CD4-positive, CD25-positive, alpha-beta regulatory T cell (primary cell): ENCODE measurements at places on chromosomes 5 and 9. TPM values are rescaled to one million over a fixed set of nuclear protein-coding genes. Genes with fewer than 3 reads are reported as not detected.

The TSTD2 gene
- total RNA-seq, result 21.5 TPM

The GCNT4 gene
- total RNA-seq, result 16.6 TPM

The HSD17B3 gene
- 1.5 TPM for total RNA-seq

The MTX3 gene
- total RNA-seq, result 18.1 TPM

The HCN1 gene
- not detected for total RNA-seq

The SPINK6 gene
- total RNA-seq, result not detected

The PAX5 gene
- total RNA-seq, result 0.94 TPM

The SEC24A gene
- total RNA-seq, result 21.5 TPM

DNA sequence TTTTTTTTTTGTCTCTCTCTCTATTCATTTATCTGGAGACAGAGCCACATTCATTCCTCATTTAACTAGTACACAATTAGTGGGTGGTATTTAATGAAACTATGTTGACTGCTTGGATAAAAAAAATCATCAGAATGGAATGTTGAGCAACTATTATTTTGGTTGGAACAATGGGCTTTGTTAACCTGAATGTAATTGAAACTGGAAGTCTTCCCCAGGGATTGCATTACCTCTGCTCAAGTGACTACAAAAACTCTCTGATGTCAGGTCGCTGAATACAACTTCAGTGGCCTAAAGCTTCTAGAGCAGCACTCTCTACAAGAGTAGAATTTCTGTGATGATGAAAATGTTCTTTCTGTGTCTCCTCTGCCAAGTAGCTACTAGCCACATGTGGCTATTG lies 295.8 kb downstream of the DEPDC1B start:
- H3K27me3 ChIP-seq, result no peaks in the 10 kb centered on the region
- DNase-seq, result no peak
- no peaks in the 10 kb centered on the region for H3K4me1 ChIP-seq
- no peaks in the 10 kb centered on the region for H3K36me3 ChIP-seq

- no peak overlapping the region for H3K27ac ChIP-seq
- H3K4me1 ChIP-seq, result peaks cover 33% of the 10 kb centered on the region
- DNase-seq, result no peak
- H3K36me3 ChIP-seq, result no peaks in the 10 kb centered on the region
Measured at GRCh38 chr5:1112596-1113331, 901 bp upstream of the SLC12A7 start.

GRCh38 chr5:36667824-36668223 lies 61.4 kb downstream of the SLC1A3 start:
- H3K27ac ChIP-seq, result no peak overlapping the region
- no peaks in the 10 kb centered on the region for H3K36me3 ChIP-seq
- H3K4me3 ChIP-seq, result no peak overlapping the region
- no peaks in the 10 kb centered on the region for H3K4me1 ChIP-seq
- H3K27me3 ChIP-seq, result no peaks in the 10 kb centered on the region

- no peaks in the 10 kb centered on the region for H3K27me3 ChIP-seq
- H3K4me1 ChIP-seq, result peaks cover 20% of the 10 kb centered on the region
- H3K36me3 ChIP-seq, result no peaks in the 10 kb centered on the region
- no peak overlapping the region for H3K27ac ChIP-seq
- DNase-seq, result no peak
Measured at GRCh38 chr9:128706045-128706444, 3.7 kb downstream of the PKN3 start.

DNA sequence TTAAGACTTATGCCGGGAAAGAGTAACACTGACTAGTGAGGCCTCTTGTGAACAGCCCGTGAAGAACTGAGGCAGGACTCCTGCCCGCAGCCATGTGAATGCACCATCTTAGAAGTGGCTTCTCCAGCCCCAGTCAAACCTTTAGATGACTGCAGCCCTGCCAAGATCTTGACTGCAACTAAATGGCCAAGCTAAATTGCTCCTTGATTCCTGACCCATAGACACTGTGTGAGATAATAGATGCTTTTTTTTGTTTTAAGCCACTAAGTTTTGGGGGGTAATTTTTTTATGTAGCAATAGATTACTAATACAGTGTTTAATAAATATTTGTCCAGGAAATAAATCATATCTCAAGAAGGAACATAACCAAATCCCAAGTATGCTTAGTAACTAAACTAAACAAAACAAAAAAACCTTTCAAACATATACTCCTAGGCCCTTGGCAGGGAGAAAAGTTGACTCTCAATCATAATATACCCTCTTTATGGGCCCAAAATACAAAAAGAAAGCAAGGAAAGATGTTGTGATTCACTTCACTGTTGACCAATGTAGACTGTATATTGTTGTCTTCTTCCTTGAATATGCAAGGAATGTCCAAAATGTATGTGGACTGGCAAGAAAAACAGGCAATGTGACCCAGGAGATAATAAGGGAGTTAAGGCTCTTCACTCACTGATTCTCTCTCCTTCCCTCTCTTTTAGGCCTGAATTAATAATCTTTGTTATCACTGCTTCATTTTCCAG lies 79.7 kb upstream of the ZNF366 start:
- peaks cover 2% of the 10 kb centered on the region for H3K27me3 ChIP-seq
- no peak for DNase-seq
- no peaks in the 10 kb centered on the region for H3K4me1 ChIP-seq
- H3K36me3 ChIP-seq, result no peaks in the 10 kb centered on the region

DNA sequence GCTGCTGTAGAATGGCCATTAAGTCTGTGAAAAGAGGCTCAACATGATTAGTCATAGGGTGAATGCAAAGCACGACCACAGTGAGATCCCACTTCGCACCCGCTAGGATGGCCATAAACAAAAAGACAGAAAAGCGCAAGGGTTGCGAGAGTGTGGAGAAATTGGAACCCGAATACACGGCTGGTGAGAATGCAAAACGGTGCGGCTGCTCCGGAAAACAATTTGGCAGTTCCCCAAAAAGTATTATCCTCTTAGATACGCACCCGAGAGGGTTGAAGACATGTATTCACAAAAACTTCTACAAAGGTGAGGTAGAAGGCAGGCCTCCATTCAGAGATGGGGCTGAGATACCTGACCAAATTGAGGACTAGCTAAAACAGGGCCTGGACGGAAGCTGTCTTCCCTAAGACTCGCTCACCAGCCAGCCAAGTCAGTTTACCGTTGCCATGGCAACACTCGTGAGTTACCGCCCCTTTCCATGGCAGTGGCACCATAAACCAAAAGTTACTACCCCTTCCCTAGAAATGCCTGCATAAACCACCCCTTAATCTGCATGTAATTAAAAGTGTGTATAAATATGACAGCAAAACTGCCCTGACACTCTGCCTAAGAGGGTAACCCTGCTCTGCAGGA lies 726 bp upstream of the PSMB7 start:
- DNase-seq, result no peak

DNA sequence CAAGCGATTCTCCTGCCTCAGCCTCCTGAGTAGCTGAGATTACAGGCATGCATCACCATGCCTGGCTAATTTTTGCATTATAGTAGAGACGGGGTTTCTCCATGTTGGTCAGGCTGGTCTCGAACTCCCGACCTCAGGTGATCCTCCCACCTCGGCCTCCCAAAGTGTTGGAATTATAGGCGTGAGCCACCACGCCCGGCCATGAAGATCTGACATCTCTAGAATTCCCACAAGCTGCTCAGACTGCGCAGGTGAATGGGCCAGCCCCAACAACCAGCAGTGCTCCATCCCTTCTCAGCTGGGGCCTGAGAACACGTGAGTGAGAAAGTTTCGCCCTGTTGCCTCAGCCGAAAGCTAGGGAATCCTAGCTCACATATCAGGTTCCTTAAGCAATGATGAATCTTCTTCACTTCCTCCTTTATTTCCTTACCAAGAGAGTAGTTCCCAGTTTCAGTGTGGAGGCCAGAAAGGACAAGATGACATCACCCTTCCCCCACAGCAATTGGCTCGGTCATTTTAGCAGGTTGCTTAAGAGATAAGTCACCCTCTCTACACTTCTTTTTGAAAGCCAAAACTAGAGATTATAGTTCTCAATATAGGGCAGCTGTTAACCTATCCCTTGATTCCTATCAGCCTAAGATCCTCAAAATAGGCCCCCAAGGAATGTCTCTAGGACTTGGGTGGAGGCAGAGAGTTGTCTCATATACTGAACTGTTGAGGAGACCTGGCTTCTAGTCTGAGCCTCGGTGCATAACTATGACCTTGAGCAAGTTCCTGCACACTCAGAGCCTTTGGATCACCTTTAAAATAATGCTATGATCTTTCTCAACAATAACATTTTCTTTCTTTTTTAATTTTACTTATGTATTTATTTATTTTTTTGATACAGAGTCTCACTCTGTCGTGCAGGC lies 23.9 kb upstream of the PPP2CA start:
- H3K27ac ChIP-seq, result no peak overlapping the region
- peaks cover 4% of the 10 kb centered on the region for H3K27me3 ChIP-seq
- no peaks in the 10 kb centered on the region for H3K4me1 ChIP-seq
- no peak overlapping the region for H3K4me3 ChIP-seq
- no peak for DNase-seq
- no peaks in the 10 kb centered on the region for H3K36me3 ChIP-seq

- no peak overlapping the region for H3K4me3 ChIP-seq
- no peak overlapping the region for H3K27ac ChIP-seq
- H3K4me1 ChIP-seq, result no peaks in the 10 kb centered on the region
- no peaks in the 10 kb centered on the region for H3K36me3 ChIP-seq
- peak; percentile 14 for DNase-seq
- no peaks in the 10 kb centered on the region for H3K27me3 ChIP-seq
Measured at GRCh38 chr5:32522429-32523143, 62.8 kb upstream of the SUB1 start.

- H3K27me3 ChIP-seq, result no peaks in the 10 kb centered on the region
- no peaks in the 10 kb centered on the region for H3K4me1 ChIP-seq
- no peak for DNase-seq
- no peak overlapping the region for H3K4me3 ChIP-seq
- no peaks in the 10 kb centered on the region for H3K36me3 ChIP-seq
Measured at GRCh38 chr9:118882684-118883083, 486.6 kb downstream of the BRINP1 start.

GRCh38 chr5:89596821-89597220 lies 713.8 kb upstream of the MEF2C start:
- H3K36me3 ChIP-seq, result no peaks in the 10 kb centered on the region
- no peaks in the 10 kb centered on the region for H3K27me3 ChIP-seq
- no peak overlapping the region for H3K4me3 ChIP-seq
- H3K4me1 ChIP-seq, result no peaks in the 10 kb centered on the region
- DNase-seq, result no peak
- H3K27ac ChIP-seq, result no peak overlapping the region

GRCh38 chr5:148311484-148311883 lies 739 bp upstream of the SPINK7 start:
- no peaks in the 10 kb centered on the region for H3K27me3 ChIP-seq
- no peak overlapping the region for H3K4me3 ChIP-seq
- H3K4me1 ChIP-seq, result no peaks in the 10 kb centered on the region
- no peaks in the 10 kb centered on the region for H3K36me3 ChIP-seq
- H3K27ac ChIP-seq, result no peak overlapping the region

DNA sequence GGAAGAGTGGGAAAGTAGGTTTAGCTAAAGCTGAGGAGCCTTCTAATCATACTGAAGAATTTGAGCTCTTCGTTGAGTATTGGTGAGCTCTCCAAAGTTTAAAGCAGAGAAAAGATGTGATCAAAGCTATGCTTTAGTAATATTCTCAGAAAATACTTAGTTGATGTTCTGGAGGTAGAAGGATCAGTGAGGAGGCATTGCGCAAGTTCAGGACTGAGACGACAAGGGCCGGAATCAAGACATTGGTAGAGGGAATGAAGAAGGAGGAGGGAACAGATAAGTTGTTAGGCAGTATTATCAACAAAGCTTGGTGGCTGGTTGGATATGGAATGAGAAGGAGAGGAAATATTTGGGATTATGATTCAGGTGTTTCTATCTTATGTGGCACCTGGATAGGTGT lies 7.1 kb downstream of the CAVIN4 start:
- no peaks in the 10 kb centered on the region for H3K27me3 ChIP-seq
- H3K27ac ChIP-seq, result no peak overlapping the region
- H3K4me3 ChIP-seq, result no peak overlapping the region
- DNase-seq, result no peak

- no peaks in the 10 kb centered on the region for H3K36me3 ChIP-seq
- H3K4me3 ChIP-seq, result no peak overlapping the region
- H3K27ac ChIP-seq, result no peak overlapping the region
- no peaks in the 10 kb centered on the region for H3K27me3 ChIP-seq
- no peaks in the 10 kb centered on the region for H3K4me1 ChIP-seq
Measured at GRCh38 chr9:108639696-108640095, 216.1 kb downstream of the ACTL7B start.

DNA sequence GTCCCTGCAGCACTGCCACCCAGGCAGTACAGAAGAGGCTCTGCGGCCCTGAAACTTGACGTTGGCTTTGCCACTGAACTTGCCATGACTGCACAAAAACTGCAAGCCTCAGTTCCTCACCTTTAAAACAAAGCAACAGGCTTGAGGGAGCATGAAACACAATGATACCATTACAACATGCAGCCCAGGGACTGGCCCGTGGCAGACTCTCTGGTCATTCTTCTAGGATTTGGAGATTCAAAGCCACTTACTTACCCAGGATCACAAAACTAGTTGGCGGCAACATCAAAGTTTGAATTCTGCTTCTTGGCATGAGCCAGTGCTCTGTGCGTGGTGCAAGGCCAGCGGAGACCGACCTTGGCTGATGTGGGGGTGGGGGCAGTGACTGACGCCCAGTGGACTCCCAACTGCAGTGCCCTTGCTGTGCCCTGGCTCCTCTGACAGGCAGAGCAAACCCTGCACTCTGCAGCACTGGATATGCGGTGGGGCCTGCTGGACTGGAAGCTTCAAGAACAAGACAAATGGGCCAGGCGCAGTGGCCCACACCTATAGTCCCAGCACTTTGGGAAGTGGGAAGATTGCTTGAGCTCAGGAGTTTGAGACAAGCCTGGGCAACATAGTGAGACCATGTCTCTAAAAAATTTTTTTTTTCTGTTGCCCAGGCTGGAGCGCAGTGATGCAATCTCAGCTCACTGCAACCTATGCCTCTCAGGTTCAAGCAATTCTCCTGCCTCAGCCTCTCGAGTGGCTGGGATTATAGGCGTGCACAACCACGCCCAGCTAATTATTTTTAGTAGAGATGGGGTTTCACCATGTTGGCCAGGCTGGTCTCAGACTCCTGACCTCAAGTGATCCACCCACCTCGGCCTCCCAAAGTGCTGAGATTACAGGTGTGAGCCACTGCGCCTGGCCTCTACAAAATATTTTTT lies 18.9 kb downstream of the SQSTM1 start:
- H3K27ac ChIP-seq, result no peak overlapping the region
- H3K36me3 ChIP-seq, result peaks cover 30% of the 10 kb centered on the region
- H3K27me3 ChIP-seq, result no peaks in the 10 kb centered on the region
- H3K4me1 ChIP-seq, result peaks cover 17% of the 10 kb centered on the region
- DNase-seq, result no peak
- no peak overlapping the region for H3K4me3 ChIP-seq

- H3K27ac ChIP-seq, result no peak overlapping the region
- no peaks in the 10 kb centered on the region for H3K4me1 ChIP-seq
- DNase-seq, result no peak
Measured at GRCh38 chr5:141866096-141866495, 12.1 kb downstream of the PCDH1 start.

DNA sequence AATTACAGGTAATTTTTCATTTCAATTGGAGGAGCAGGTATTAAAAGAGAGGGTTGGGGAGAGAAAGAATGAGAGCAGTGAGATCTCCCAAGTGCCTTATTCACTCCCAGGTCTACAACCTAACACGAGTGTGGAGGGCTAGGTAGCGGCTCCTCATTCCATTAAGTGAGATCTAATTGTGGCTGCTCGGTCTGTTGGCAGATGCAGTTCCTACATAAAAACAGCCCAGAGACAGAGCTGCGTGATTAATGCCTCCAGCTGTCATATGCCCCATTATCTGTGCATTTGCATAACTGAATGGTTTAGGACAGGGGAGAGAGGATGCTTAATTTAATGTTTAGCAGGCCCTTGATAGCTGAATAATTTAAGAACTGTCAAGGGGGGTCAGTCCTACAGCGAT lies 100.5 kb downstream of the PSAT1 start:
- H3K36me3 ChIP-seq, result no peaks in the 10 kb centered on the region
- no peaks in the 10 kb centered on the region for H3K4me1 ChIP-seq
- H3K27ac ChIP-seq, result no peak overlapping the region

- H3K27me3 ChIP-seq, result no peaks in the 10 kb centered on the region
- no peak for DNase-seq
- H3K27ac ChIP-seq, result no peak overlapping the region
- peaks cover 36% of the 10 kb centered on the region for H3K36me3 ChIP-seq
Measured at GRCh38 chr5:6631441-6631840, 1.4 kb downstream of the NSUN2 start.
